Urothelium cell line (cell line): ENCODE measurements at places on chromosomes 1 and 21.

- DNase-seq = no peak
Measured at GRCh38 chr1:161502181-161502580, 3.1 kb upstream of the FCGR2A start.

DNA sequence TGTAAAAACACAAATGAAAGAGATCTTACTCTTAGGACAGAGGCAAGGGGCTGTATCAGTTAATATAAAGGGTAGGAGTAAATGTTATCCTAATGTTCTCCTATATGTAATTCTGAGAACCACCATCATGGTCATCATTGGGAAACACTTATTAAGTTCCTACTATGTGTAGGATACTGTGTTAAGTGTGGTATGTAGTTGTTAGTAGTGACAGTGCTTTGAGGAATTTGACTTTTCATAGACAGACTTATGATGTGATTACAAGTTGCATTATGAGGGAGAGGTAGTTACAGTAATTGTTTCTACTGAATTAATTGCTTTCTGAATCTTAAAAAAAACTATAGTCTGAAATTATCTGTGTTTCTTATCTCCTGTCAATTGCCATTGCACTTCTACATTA is 51.8 kb upstream of the PGD start:
- no peak for DNase-seq

DNA sequence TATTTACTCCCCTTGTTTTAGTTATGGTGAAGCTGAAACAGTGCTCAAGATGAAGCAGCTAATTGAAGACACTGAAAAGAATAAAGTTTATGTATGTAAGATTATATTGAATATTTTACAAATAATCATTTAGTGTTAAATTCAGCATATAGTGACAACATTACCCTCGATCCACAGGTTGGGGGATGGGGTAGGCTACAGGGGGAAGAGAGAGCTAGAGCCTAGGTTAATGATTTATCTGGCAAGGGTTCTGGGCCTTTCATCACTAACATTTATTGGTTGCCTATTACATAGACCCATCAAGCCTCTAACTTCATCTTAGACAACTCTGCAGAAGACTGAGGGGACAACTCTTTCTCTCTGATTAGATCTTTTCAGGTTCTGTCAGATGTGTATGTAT is 21.3 kb downstream of the ZCCHC17 start:
- DNase-seq = no peak

DNA sequence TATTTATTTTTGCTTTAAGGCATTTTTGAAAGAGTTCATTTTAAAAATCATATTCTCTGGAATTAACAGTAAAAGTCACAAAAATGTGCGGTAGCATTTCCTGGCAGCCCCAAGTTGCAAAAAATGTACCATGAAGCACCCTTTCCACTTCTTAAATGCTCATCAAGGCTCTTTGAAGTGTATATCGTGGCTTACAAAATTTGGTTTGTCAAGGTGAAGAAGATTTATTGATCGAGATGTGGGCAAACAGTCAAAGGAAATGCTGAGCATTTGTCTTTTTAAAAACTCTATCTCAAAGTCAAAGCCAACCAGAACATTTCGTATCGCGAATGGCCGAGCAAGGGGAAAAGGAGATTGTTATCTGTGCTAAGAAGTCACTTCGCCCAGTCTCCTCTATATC is 277.5 kb upstream of the KAZN start:
- no peak for DNase-seq

DNA sequence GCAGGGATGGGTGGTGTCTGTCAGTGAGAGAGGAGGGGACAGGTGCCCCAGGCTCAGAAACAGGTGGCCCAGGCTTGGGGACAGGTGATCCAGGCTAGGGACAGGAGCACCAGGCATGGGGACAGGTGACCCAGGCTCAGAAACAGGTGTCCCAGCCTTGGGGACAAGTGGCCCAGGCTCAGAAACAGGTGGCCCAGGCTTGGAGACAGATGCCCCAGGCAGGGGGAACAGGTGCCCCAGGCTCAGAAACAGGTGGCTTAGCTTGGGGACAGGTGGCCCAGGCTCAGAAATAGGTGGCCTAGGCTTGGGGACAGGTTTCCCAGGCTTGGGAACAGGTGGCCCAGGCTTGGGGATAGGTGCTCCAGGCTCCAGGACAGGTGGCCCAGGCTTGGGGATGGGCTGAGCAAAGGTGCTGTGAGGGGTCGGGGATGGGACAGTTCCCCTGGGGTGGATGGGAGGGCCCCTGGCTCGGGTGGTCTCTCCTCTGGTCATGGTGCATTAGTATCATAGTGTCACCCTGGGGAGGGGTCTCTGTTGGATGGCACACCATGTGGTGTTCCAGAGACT is 87.7 kb upstream of the C1orf174 start:
- no peak for DNase-seq

GRCh38 chr1:204074274-204075138 is 1.6 kb downstream of the SOX13 start:
- DNase-seq = peak; percentile 41

DNA sequence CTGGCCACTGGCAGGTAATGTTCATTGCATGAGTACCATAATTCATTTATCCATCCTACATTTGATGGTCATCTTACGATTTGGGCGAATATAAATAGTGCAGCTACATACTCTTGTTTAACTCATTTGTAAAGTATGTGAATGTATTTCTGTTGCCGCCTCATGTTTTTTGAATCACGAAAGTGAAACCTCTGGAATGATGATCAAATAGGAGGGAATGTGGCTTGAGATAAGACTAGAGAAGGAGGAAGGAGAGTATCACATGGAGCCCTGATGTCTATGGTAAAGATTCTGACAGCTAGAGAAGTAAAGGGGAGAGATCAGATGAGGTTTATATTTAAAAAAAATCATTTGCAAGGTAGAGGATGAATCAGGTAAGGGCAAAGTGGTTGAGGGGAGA is 8.0 kb downstream of the MRPS14 start:
- no peak for DNase-seq

DNA sequence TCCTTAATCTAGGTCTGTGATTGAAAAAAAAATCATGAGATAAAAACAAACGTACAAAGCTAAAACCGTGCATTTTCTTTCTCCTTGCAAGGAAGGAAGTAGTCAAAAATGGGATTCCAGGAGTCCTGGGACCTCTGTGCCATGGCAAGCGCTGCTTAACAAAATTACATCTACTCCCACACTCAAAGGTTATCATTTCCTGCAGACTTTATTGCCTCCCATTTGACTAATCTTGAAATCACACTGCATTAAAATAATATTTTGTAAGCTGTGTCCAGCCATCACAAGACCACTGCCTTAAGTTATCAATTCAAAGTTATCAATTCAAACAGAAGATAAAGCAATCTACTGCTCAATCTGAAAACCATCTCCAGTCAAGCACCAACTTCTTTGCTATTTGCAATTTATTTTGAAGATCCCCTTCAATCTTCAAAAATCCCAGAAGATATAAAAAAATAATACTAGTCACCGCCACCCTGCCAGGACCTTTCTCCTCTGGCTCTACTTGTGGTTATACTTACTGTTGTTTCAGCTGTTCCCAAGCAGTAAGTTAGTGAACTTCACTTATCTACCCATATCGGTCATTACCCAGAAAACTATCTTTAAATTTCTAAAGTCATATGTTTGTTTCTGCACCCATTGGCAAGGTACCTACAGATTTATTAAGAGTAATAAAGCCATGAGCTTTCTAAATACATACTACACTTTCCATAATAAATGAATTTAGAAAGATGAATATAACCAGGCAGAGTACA is 38.1 kb upstream of the RAP1GAP start:
- no peak for DNase-seq

DNA sequence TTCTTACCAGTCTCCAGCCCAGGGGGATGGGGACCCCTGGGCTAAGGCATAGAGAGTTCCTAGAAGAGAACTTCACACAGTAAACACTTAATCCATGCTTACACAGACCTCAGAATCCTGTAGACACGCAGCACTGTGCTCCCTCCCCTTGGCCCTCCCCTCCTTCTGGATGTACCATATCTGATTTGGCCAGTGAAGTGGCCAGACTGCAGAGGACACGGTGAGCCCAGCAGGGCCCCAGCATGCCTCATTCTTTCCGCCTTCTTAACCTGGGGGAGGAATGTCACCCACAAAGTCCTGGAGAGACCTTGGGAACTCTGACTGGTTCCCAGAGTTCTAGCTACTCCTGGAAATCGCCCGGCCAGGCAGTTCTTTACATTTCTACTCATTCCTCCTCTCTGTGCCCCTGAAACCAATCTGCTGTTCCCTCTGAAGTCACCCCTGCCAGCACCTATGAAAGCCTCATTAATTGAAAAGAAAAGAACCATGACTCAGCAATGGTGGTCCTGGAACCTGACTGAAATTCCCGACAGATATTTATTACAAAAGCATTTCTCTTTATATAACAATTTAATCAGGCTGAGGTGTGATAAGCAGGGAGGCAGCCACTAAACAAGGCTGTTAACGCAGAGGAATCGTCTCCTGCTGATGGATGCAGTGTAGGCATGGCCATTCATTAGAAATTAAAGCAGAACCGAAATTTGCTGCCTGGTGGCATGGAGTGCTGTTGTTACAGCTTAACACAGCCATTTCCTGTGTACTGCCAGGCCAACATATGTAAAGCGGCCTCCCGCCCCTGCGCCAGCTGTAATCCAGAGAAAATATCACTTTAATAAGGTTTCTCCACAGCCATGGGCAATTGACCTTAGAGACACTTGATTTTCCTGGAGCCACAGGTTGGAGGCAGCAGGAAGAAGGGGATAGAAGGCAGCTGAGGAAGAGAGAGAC is 74.6 kb upstream of the KCND3 start:
- no peak for DNase-seq

GRCh38 chr1:68010090-68010489 is 40.3 kb downstream of the DIRAS3 start:
- DNase-seq = no peak

DNA sequence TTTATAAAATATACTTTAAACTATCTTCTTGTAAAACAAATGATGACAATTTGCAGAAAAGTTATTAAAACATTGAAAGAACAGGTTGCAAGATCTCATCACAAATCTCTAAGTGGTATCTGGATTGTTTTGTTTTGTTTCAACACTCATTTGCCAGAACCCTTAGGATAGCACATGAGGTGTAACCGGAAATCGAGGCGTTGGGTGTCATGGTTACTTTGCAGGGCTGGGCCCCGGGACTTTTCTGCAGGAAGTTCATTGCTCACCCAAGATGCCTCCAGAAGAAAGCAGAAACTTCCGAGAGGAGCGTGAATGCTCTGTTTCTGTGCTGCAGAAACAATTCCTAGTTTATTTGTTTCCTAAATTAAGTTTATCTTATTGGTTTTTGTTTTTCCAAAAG is 2.5 kb downstream of the DISC1 start:
- no peak for DNase-seq

GRCh38 chr1:178571807-178572206 is 58.9 kb downstream of the TEX35 start:
- DNase-seq = no peak

- no peak for DNase-seq
Measured at GRCh38 chr1:44103270-44104131, 15.1 kb upstream of the KLF17 start.

- no peak for DNase-seq
Measured at GRCh38 chr1:68185743-68186142, 46.6 kb downstream of the WLS start.

DNA sequence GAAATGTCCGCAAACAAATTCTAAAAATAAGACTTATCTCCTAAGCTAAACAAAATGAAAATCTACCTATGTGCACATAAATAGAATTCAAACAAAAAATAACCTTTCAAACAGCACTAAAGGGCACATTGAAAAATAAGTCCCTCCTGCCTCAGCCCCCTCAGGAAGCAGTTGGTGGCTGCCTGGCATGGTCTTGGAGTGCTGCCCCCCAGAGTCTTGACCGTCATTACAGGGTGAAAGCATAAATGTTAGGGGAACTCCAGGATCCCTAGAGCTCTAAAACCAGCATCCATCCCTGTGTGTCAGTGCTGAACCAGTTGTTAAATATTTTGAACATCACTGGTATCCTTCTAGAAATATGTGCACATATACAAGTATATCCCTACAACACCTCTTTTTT is 6.5 kb upstream of the NPL start:
- no peak for DNase-seq

DNA sequence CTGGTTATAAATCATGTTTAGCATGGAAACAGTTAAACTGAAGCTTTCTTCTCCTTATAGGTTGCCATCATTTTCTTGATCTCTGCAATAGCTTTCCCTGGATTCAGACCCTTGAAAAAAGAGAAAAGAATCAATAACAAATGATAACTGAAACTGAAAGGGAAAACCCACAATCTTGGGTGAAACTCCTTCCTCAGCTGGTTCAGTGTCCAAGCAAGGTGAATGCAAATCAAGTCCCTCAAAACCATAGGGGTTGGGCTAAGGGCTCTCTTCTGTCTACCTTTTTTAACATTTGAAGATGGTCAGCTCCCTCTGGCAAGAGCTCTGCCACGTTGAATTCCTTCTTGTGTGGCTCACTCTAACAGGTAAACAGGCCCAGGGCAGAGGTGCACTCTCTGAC is 7.1 kb upstream of the ATP13A2 start:
- no peak for DNase-seq

- no peak for DNase-seq
Measured at GRCh38 chr1:216627252-216627651, 96.0 kb downstream of the ESRRG start.

DNA sequence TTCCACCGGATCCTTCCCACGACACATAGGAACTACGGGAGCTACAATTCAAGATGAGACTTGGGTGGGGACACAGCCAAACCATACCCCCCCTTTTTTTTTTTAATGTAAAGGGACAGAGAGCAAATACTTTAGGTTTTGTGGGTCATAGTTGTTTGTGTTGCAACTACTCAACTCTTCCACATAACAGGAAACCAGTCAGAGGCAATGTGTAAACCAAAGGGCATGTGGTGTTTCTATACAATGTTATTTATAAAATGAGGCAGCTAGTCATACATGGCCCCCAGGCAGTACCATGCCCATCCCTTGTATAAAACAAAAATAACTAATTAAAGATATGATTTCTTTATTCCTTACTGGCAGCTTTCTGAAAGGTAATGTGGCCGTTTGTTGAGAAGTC is 845.4 kb upstream of the ADAMTS5 start:
- no peak for DNase-seq

GRCh38 chr1:198128533-198128932 is 28.3 kb upstream of the NEK7 start:
- no peak for DNase-seq

GRCh38 chr1:154628121-154628405 is 20.1 kb upstream of the ADAR start:
- no peak for DNase-seq

GRCh38 chr1:95321531-95321930 is 87.5 kb downstream of the RWDD3 start:
- DNase-seq = no peak

- DNase-seq = no peak
Measured at GRCh38 chr1:45013551-45014209, 1.6 kb downstream of the UROD start.

GRCh38 chr1:245419989-245420388 is 265.2 kb downstream of the KIF26B start:
- DNase-seq = no peak

DNA sequence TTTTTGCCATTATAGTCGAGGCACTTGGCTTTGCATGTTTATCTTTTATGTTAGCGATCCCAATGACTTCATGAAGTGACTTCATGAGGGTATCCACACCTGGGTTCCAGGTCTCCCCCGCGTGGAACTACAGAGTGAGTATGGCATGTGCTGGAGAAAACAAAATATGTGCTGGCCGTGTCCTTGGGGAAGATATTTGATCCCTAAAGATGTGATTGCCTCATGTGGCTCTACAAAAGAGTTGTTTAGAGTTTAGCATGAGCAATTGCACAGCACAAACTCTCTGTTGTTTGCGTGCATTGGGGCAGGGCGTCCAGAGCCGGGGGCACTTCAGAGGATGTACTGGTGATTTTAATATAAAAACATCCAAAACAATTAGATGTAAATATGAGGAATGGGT is 4.8 kb downstream of the IL10RB start:
- DNase-seq = no peak
